Lower lobe of right lung (tissue), 2 donors: ENCODE measurements at places on chromosomes 13 and 19. TPM values are rescaled to one million over a fixed set of nuclear protein-coding genes. Genes with fewer than 3 reads are reported as not detected.

GRCh38 chr19:6533000-6533328, 2.1 kb downstream of the TNFSF9 start:
- DNase-seq = no peak

RTBDN gene
- not detected for total RNA-seq

RFPL4A gene
- total RNA-seq = not detected

SUCLA2 gene
- total RNA-seq = 36.7 TPM

- DNase-seq = no peak
Observed at GRCh38 chr13:74136084-74136658, 2.0 kb upstream of the KLF12 start.

- no peak for DNase-seq
Observed at GRCh38 chr19:30360376-30361106, 11.6 kb upstream of the ZNF536 start.

- no peak for DNase-seq
Observed at GRCh38 chr13:44368599-44369368, 4.8 kb upstream of the SERP2 start.

ZNF729 gene
- total RNA-seq = not detected

GRCh38 chr19:12788042-12788681, 3.1 kb upstream of the JUNB start:
- no peak for DNase-seq

ZNF560 gene
- 0.83 TPM for total RNA-seq

TMEM238 gene
- 16.4 TPM for total RNA-seq

KIR2DL1 gene
- 0.83 TPM for total RNA-seq

- DNase-seq = no peak
Observed at GRCh38 chr19:51361239-51361638, 4.9 kb downstream of the ETFB start.

- no peak for DNase-seq
Observed at GRCh38 chr19:44021221-44021620, 4.0 kb upstream of the ZNF222 start.

DNA sequence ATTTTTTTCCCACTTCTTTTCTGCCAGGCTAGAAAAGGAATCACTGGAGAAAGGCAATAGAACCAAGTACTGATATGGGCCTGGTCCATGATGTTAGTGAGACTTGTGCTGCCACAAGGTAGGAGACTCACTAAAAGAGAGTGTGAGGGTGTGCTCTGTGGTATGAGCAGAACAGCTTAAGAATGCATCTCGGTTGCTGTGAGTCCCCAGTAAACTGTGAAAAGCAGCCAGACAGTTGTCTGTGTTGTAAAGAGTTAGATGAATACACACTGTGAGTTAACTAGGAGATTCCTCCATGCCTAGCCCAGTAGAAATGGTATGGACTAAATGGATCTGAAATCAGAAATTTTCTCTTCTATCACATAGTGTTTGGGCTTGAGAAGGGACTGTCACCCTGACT, 1177.3 kb upstream of the MIR17HG start:
- DNase-seq = no peak

SYNE4 gene
- total RNA-seq = 8.9 TPM

ZNF492 gene
- 0.24 TPM for total RNA-seq

DNA sequence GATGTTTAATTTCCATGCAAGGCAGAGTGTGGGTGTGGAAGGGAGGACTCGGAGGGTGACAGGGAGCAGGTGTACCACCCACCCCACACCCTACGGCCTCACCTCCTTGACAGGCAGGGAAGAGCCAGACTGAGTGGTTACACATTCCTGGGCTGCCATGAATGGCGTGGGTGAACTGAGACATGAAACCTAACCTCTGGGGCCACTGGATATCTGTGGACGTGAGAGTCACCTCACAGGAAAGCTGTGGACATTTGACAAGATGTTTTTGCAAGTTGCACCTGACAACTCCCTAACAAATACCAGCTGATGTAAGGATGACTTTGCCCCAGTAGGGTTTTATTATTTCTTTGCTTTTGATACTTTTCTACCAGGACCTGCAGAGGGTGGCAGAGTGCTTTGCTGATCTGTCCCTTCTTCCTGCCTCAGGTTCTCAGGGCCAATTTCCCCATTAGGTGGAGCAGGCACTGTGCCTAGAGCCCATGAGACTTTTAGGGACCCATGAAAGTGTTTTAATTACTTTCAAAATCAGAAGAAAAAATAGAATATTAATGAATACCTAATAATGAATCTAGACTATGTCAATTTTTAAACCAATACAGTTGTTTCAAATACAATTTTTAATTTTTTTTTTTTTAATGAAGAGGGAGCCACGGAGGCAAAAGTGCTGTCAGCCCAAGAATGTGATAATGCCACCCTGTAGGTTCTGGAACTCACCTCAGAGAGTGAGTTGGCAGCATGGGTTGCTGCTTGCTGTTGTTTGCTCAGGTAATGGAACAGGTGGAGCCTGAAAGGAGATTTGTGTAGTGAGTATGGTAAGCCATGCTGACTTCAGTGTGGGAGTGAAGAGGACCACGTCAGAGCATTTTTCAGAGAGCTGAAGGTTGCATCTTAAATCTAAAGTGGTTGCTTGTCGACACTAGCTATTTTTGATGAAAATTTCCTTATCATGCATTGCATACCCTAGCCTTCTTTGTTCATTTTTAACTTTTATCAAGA, 58.0 kb upstream of the CYSLTR2 start:
- no peak for DNase-seq

DNA sequence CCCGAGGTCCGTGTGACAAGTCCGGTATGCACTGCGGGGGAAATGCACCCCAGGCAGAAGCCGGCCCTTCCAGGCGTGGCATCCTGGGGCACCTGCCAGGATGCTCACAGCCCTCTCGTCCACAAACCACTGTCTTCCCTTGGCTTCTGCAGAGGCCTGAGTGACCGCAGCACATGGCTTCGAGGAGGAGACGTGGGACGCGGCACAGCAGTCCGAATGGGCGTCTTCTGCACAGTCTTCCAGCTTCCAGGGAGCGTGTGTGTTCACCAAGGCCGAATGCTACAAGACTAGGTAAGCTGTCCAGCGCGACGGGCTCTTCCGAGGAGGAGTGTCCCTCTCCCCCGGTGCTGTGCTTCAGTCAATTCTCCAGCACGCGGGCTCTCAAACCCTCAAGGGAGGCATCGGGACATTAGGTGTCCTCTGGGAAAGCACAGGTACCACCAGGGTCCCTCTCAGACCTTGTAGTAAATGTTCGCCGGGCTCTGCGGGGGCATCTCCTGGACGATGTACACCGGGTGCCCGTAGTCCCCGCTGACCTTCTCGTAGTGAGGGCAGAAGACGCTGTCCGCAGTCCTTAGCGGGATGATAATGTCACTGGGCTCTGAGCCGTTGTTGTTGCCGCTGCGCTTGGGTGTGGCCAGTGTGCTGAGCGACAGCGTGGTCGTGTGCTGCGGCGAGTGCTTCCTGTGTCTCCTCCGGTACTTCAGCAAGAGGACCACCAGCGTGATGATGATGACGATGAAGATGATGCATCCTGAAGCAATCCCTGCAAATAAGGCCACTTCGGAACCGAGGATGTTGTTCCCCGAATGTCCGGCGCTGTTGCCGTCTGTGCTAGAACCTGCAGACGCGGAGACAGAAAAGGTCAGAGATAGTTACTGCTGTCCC, 42.6 kb downstream of the EFNB2 start:
- DNase-seq = no peak
